ENCODE measurements at places on chromosomes 13 and 19.

GRCh38 chr13:23180711-23181110 is at the start of gene SGCG:
Gene SGCG, plus strand, starts transcription at chr13:23180979. Its CDS starts 22,716 bp downstream, at chr13:23203695.
- no peak for DNase-seq

GRCh38 chr19:7512400-7512851 is 3.5 kb upstream of the ZNF358 start:
- DNase-seq, result no peak

DNA sequence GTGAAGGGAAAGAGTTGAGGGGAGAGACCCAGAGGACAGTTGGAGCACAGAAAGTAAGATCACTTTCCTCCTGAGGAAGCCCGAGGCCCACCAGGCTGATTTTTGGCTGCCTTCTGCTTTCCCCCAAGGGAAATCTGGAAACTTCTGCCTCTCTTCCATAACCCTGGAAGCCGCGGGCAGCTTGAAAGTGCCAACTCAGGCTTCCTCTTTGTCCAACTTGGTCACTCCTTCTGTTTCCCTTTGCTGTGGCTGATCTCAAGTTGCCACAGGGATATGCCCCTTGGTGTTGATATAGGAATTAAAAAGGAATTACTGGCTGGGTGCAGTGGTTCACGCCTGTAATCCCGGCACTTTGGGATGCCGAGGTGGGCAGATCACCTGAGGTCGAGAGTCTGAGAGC is 5.7 kb upstream of the CD70 start:
- DNase-seq, result no peak

GRCh38 chr19:33290956-33291622 is 11.2 kb downstream of the CEBPA start:
- DNase-seq, result no peak

DNA sequence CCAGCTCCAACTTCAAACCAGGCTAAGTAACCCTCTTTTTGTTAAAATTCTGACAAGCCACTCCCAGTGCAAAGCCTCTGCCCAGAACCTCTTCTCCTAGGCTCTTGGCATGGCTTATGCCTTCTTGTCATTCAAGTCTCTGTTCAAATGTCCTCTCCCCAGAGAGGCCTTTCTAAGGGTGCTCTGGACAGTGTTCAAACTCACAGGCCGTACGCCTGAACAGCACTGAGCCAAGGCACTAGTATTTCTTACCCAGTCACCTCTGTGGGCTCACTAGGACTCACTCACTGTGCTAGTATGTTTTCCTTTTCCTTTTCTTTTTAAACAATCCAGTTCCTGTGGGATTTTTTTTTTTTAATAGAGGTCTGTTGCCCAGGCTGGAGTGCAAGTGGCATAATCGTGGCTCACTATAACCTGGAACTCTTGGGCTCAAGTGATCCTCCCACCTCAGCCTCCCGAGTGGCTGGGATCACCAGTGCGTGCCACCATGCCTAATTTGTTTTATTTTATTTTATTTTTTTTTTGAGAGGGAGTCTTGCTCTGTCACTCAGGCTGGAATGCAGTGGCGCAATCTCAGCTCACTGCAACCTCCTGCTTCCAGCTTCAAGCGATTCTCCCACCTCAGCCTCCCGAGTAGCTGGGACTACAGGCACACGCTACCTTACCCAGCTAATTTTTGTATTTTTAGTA is 2.3 kb upstream of the ASF1B start:
- DNase-seq, result no peak

DNA sequence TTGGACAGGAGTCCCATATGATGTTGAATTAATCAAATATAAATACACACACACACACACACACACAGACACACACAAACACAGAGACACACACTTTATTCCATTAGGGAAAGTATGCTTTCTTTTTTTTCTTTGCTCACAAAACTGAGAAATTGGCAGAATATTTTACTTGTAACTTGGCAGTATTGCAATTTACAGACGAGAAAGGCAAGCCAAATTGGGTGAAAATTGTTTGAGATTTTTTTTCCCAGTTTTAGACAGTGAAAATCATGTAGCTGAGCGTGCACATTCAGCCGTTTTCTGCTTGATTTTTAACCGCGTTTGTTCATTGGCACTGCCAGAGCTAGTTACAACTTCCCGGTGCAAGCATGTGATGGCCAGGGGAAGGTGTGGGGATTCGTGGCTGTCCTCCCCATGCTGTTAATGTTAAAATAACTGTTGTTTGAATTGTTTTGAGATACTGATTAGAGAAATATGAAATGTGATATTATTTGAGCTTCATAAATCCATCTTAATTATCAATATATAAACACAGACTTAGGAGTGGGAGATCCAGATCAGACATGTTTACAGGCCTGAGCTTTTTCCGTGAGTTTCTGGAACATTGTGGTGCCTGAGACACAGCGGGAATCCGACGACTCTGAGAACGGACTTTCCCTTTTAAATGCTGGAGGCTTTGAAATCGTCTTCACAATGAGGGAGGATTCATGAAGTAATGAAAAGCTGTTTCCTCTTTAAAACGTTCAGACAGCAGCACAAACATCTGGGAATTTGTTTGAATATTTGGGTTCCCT is 125.5 kb downstream of the KCNRG start:
- no peak for DNase-seq

- DNase-seq, result no peak
Measured at GRCh38 chr13:47133011-47133445, 236.2 kb upstream of the HTR2A start.

- no peak for DNase-seq
Measured at GRCh38 chr13:50543782-50544181, 299.7 kb downstream of the DLEU7 start.

DNA sequence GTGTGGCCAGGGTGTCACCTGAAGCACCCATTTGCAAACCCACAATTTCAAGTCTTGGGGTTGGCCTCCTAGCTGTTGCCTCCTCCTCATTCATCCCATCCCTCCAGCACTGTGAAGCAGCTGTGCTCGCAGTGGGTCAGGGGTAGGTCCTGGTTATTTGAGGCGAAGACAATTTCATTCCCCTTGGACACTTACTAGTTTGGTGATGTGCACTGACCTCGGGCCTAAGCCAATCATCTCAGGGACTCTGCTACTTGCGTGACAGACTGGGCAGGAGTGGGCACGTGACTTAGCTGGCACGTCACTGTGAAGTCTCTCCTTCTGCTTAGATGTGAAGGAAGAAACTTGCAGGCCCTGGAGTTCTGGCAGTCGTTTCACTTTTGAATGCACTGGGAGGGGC is 3.5 kb upstream of the ATP11A start:
- no peak for DNase-seq

GRCh38 chr19:19120308-19121231 is 17.7 kb downstream of the TMEM161A start:
- no peak for DNase-seq

GRCh38 chr13:36158611-36159010 is 27.4 kb upstream of the DCLK1 start:
- no peak for DNase-seq

- no peak for DNase-seq
Measured at GRCh38 chr19:43767316-43767715, 12.6 kb upstream of the SMG9 start.

DNA sequence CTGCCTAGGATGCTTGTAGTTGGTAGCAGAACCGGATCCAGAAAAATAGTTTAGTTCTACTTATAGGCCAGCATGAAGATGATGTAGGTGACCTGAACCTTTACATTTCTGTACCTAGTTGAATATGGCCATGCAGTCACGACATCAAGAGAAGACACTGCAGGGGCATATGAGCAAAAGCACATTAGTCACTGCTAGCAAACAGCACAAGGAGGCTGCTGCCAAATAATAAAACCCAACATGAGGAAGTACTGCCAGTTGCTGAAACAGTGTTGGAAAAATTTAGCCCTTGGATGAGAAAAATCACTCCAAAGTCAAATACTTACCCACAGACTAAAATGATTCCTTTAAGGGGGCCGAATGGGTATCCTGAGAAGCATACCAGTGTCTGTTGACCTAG is 20.8 kb downstream of the ERICH6B start:
- DNase-seq, result no peak

DNA sequence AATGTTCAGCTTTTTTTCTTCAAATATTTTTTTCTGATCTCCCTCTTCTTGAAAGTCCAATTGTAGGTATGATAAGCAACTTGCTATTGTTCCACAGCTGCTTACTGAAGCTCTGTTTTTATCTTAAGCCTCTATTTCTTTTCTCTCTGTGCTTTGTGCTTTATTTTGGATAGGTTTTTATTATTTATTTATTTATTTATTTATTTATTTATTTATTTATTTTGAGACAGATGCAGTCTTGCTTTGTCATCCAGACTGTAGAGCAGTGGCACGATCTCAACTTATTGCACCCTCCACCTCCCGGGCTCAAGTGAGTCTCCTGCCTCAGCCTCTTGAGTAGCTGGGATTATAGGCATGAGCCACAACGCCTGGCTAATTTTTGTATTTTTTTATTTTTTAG is 199.4 kb downstream of the KLF12 start:
- no peak for DNase-seq

DNA sequence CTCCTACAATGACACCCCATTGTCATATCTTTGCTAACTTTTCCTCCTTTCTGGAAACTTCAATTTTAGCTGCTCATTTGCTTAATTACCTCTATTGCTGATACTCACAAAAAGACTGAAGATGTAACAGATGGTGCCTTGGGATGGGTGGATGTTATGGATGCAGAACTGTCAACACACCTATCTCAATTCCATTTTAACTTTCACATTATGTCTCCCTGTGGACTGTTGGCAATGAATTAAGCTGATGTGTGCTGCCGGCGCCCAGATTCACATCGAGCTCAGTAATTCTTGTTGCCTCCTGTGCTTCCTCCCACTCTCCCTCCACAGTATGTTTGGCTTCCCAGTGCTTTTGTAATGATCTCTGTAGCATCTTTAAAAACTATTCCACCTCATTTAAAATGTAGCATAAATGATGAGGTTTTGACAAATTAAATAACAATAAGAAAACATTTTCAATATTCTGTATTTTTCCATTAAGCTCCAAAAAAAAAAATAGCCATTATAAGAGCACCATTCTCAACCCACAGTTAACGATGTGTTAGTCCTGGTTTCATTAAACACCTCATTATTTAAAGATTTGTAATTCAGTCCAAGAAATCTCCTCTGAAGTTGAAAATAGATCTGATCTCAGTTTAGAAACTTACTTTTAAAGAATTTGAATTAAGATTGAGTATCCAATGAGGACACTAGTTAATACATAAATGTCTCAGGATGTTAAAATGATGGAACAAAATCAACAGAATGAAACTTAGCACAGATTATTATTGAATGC is 99.9 kb upstream of the FAM216B start:
- DNase-seq, result no peak

DNA sequence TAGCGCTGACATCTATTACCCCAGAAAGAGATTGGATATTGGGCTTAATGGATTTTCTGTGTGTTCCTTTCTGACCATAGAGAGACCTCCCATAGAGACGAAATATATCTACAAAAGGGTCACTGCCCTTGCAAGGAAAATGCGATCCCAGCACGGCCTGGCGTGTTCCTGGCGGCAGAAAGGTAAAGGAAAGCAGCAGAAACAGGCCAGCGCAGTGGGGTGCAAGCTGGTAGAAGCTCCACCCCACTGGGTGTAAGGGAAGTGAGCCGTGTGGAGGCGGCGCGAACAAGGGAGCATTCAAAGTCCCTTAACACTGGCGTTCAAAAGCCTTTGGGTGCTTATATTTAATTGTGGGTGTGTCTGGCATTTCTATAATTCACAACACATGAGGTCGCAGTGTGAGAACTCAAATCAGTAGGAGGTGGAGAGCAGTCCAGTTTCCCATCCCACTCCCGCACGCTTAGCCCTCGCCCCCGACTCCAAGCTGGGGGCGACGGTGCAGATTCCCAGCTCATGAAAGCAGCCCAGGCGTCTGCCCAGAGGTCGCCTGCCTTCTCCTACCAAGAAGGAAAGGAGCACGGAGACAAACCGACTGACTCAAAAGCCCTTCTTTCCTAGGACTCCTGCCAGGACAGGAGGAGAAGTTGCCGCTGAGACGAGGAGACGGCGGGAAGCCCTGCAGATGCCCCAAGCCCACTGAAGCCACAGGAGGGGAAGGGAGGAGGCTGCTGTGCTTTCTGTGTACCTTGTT is 478.4 kb downstream of the FOXO1 start:
- no peak for DNase-seq

DNA sequence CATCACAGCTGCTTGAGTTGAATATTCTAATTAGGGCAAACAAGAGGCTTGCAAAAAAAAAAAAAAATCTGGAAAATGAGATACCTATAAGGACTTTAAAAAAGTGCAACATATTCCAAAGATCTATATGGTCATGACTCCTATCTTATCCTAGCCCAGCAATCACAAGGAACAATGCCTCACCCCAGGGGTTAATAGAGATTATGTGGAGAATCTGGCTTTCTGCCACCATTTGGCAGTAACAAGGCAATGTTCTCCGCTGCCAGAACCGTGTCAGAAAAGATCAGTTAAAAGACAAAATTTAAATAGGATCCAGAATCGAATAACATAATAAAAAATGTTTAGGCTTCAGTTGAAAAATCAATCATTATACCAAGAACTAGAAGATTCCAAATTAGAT is 1643.2 kb upstream of the PRR20A start:
- DNase-seq, result no peak

DNA sequence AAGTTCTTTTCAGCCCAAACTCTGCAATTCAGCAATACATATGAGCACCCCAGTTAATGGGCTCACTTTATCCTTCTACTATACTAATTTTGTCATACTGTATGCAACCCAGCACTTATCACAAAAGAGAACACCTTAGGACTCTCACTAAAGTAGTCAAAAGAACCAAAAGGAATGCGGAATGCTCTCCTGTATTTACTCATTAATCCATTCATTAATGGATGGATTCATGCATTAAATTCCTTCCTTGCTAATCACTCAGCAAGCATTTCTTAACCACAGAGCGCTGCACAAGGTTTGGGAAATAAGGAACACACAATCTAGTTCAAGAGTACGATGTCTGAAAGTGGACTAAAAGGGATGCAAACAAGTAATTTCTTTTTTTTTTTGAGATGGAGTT is 12.8 kb upstream of the DOCK9 start:
- DNase-seq, result no peak

DNA sequence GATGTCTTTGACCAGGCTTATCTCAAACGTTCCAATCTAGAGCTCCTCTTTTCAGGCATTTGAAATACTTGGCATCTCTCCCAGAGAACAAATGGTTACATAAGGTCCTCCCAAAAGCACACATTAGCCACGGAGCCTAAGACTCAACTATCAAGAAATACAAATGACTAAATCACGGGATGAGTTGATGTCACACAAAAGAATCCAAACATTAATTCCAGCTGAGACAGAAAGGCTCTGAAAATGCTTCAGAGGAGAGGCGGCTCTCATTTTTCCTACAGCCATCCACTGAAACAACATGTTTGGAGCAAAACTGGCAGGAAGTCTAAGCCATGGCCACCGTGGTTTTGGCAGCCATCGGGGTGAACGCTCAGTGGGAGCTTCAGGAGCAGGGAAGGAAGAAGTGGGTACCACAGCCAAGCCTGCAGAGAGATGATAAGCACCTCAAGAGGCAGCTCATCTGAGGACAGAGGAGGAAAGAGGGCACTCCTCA is 122.5 kb downstream of the STK24 start:
- no peak for DNase-seq
